Thoracic aorta endothelial cell (primary cell): ENCODE measurements at places on chromosomes 16 and 17. TPM values are rescaled to one million over a fixed set of nuclear protein-coding genes. Genes with fewer than 3 reads are reported as not detected.

ACAP1 gene
- total RNA-seq, result not detected in 2 replicates

GDPD3 gene
- 1.7 and 2.0 TPM in 2 replicates for total RNA-seq

ABCC11 gene
- under 0.01 TPM in 1 of 2 replicates, not detected in the other for total RNA-seq

GALK1 gene
- 37.8 and 42.7 TPM in 2 replicates for total RNA-seq

KRTAP4-4 gene
- total RNA-seq, result not detected in 2 replicates

WNT9B gene
- total RNA-seq, result not detected in 2 replicates

BCL6B gene
- 86.7 and 109 TPM in 2 replicates for total RNA-seq

SLC5A10 gene
- not detected in 2 replicates for total RNA-seq

SLC6A2 gene
- not detected in 2 replicates for total RNA-seq

SOCS1 gene
- total RNA-seq, result 0.43 and 2.1 TPM in 2 replicates

VTN gene
- 0.07 and 0.13 TPM in 2 replicates for total RNA-seq

KCNJ18 gene
- not detected in 2 replicates for total RNA-seq

LRRC37A3 gene
- total RNA-seq, result 8.1 and 13.3 TPM in 2 replicates

RNF43 gene
- 0.66 TPM in 1 of 2 replicates, not detected in the other for total RNA-seq

SHISA6 gene
- total RNA-seq, result not detected in 2 replicates

NXN gene
- 33.6 and 45.7 TPM in 2 replicates for total RNA-seq

TBC1D3 gene
- total RNA-seq, result not detected in 2 replicates

ZACN gene
- total RNA-seq, result 0.07 TPM in 1 of 2 replicates, not detected in the other

WNT3 gene
- 0.93 and 2.6 TPM in 2 replicates for total RNA-seq

KRTAP2-2 gene
- total RNA-seq, result not detected in 2 replicates

CLDN9 gene
- not detected in 2 replicates for total RNA-seq

CCL5 gene
- not detected in 2 replicates for total RNA-seq

APRT gene
- 89.5 and 105 TPM in 2 replicates for total RNA-seq

KRT13 gene
- not detected in 2 replicates for total RNA-seq
